Heart right ventricle (tissue), 16 donors: ENCODE measurements at places on chromosomes 7 and 10.

GRCh38 chr7:70069977-70070376 is 471.7 kb downstream of the AUTS2 start:
- no peak for DNase-seq

DNA sequence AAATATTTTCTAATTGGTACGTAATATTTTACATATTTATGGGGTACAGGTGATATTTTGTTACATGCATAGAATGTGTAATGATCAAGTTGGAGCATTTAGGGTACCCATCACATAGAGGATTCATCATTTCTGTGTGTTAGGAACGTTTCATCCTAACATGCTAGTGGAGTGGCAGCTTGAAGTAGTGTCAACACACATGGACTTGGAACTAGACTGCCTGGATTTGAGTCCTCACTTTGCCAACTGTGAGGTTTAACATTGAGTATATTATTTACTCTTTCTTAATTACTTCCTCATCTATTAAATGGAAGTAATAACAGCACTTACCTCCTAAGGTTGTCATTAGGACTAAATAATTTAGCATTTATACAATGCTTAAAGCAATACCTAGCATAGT is 241.9 kb downstream of the PLXDC2 start:
- DNase-seq, result no peak

- no peak for DNase-seq
Observed at GRCh38 chr7:5523052-5523711, 99.5 kb upstream of the TNRC18 start.

DNA sequence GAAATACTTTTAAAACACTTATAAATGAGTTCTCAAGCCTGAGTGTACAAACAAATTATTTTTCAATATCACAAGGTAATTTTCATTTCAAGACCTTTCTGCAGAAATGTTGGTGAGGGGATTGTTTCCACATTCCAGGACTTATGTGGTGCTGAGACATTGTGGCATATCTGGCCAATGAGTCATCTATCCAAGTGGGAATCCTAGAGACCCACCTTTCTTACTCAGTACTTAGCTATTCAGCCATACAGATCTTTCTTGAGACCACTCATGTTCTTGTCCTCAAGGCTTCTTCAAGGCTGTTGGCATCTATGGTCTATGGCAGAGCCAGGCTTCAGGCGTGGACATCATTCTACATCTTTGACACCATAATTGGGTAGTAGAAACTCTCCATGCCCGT is 225.4 kb downstream of the DKK1 start:
- DNase-seq, result no peak

DNA sequence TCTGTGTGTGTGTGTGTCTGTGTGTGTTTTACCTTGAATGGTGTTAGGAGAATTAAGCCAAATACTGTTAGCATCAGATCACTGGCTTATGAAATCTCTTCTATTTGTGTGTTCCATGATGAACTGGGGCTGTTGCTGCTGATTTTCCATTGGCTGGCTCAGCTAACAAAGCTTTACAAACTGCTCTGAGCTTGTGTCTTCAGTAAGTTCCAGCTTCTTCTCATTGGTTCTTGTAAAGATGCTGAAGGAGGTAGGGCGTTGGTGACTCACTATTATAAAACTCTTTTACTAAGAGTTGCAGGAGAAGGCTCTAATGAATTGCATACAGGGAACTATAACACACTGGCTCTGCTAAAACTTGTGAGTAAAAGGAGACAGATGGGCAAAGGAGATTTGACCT is 136.4 kb upstream of the PRKCQ start:
- DNase-seq, result no peak

GRCh38 chr10:31926765-31927564 is 1.7 kb downstream of the ARHGAP12 start:
- DNase-seq, result no peak

DNA sequence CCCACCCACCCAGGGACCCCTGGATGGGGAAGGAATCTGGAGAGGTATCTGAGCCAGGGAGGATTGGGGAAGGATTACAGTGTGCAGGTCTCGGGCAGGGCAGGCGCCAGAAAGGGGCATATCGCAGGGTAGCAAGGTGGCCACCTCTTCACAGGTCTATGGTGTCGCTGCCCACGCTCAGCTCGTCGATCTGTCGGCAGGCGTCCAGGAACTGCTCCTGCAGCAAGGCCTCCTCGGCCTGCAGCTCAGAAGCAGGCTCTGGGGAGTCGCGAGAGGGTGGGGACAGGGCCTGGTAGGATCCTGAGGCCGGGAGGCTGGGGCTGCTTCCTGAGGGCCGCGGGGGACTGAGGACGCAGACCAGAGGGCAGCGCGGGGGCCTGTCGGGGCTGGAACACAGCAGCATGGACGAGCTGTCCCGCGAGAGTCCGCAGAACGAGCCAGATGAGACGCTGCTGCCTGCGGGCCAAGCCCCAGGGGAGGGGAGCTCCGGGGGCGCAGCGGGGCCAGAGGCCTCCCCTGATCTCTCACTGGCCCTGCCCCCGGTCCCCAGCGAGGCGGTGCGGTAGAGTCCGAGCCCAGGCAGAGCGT is 7.1 kb upstream of the RBM28 start:
- DNase-seq, result peak; percentile 38

DNA sequence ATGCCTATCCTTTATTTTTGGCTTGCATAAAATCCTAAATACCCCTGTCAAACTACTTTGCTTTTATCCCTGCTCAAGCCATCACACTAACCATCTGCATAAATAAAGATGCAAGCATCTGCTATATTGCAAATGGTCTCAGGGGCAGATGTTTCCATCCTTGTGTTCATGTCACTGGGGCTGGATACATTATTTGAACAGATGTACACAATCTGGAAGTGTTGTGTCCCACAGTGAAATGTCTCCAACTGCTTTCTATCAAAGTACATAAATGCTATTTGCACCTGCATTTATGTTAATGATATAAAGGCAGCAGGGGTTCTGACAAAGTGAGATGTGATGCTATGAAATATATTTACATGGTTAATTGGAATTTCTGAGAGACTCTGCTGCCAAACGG is 163.1 kb downstream of the ZNF438 start:
- DNase-seq, result no peak

- DNase-seq, result peak; percentile 93
Observed at GRCh38 chr7:156949541-156950380, at the start of gene NOM1. Gene NOM1 (plus strand): TSS chr7:156949712. CDS start chr7:156949738, 26 bp downstream.

- no peak for DNase-seq
Observed at GRCh38 chr10:118278649-118279048, 63.5 kb downstream of the FAM204A start.

DNA sequence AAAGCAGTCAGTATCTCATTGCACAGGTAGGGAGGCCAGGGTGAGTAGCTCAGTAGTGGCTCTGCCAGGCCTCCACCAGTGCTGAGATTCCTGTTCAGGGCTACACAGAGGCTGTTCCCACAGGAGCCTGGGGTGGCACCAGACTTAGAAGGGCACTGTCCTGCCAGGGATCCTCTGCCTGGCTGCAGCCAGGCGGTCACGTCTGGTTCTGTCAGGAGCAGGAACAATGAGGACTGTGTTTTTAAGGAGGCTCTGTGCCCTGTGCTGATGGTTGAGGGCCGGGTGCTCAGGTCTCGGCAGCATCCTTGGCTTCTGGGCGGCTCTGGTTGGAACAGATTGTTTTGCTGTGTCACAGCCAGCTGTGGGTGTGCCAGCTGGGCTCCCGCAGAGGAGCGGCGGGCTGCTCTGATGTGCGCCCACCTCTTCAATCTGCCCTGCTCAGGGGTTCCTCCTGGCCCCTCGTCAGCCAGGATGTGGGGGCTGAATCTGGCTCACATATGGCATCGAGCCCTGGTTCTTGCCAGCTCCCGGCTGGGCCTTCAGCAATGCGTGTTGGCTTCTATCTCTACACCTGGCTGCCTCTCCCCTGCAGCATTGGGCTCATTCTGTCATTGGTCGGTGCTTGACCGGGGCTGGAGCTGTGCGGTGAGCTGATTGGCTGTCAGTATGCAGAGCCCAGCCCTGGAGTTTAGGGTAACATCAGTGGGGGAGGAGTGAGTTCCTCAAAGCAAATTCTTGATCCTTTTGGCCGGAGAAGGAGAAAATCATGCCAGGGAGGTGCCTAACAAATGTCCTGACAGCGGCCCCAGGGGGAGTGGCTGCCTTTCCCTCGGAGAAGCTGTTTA is 41.2 kb downstream of the TACR2 start:
- peak; percentile 51 for DNase-seq

- no peak for DNase-seq
Observed at GRCh38 chr7:34156336-34156735, 251.0 kb downstream of the BMPER start.

DNA sequence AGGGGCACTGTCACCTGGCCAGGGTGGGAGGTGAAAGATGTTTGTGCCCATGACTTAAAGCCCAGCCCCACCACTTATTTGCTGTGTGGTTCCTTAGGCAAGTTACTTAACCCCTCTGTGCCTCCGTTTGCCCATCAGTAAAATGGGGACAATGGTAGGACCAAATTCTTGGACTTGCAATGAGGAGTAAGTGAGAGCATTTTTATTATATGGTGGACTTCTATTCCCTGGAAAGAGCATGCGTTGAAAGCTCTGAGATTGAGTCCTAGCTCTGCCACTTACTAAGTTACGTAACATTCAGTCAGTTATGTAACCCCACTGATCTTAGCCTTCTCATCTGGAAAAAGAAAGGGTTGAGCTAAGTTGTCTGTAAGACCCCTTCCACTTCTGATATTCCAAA is 18.8 kb downstream of the VSIR start:
- no peak for DNase-seq

GRCh38 chr10:99937630-99938029 is 72.1 kb downstream of the DNMBP start:
- no peak for DNase-seq

DNA sequence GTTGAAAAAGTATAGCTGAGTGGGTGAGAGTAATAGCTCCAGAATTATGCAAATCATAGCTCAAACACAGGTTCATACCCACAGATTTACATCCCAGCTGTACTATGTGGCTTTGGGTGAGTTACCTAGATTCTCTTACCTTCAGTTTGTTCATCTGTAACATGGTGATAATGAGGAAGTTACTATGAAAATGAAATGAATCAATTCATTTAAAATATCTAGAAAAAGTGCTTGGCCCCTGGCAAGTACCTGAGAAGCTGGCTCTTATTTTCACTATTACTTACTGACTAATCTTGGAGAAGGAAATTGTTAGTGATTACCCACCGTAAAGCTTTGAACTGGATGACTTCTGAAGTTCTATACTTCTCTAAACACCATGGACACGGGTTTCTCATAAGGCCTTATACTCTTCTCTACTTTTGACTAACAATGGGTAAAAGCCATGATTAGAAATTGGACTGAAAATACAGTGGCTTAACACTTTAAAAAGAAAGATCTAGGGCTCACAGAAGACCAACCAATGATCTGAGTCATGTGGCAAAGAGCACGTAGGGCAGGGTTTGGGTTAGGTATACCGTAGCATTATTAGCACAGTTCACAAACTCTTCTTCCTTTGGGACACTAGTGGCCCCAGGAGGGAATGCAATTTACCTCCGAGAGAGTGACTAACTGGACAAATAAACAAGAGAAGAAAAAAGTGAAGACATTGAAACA is 149.2 kb downstream of the PLPP4 start:
- no peak for DNase-seq

DNA sequence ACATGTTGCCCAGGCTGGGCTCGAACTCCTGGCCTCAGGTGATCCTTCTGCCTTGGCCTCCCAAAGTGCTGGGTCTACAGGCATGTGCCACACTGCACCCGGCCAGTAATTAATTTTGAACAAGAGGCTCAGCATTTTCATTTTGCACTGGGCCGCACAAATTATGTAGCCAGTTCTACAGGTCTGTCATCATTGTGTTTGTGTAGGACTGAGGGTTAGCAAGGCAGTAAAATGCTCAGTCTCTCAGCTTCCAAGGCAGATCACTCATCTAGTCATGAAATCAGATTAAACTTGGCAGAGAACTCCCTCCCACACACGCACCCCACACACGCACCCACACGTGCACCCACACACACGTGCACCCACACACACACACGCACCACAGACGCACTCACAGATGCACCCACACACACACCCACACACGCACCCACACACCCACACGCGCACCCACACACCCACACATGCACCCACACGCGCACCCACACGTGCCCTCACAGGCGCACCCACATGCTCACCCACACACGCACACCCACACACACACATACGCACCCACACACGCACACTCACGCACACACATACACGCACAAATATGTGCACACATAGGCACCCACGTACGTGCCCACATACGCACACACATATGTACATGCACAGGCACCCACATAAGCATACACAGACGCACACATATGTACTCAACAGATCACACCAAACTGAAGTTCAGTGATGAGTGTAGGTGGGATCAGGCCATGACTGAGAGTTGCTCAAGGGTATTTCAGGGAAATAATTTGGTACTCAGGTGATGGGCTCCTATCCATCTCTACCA is 27.8 kb upstream of the PROSER2 start:
- no peak for DNase-seq

- DNase-seq, result no peak
Observed at GRCh38 chr10:36441557-36441956, 683.8 kb upstream of the ANKRD30A start.

- DNase-seq, result peak; percentile 84
Observed at GRCh38 chr10:104337985-104338735, at the start of gene ITPRIP. Gene ITPRIP (minus strand): TSS chr10:104338465. CDS start chr10:104316051, 22,414 bp downstream.

GRCh38 chr10:119161680-119162451 is 3.6 kb downstream of the SFXN4 start:
- no peak for DNase-seq

- DNase-seq, result no peak
Observed at GRCh38 chr10:122590153-122590552, 29.6 kb downstream of the DMBT1 start.

GRCh38 chr10:101053516-101053915 is 8.3 kb upstream of the KAZALD1 start:
- no peak for DNase-seq

- DNase-seq, result no peak
Observed at GRCh38 chr7:71208881-71209280, 76.9 kb downstream of the GALNT17 start.

- no peak for DNase-seq
Observed at GRCh38 chr7:45071528-45071927, 17.2 kb downstream of the NACAD start.

DNA sequence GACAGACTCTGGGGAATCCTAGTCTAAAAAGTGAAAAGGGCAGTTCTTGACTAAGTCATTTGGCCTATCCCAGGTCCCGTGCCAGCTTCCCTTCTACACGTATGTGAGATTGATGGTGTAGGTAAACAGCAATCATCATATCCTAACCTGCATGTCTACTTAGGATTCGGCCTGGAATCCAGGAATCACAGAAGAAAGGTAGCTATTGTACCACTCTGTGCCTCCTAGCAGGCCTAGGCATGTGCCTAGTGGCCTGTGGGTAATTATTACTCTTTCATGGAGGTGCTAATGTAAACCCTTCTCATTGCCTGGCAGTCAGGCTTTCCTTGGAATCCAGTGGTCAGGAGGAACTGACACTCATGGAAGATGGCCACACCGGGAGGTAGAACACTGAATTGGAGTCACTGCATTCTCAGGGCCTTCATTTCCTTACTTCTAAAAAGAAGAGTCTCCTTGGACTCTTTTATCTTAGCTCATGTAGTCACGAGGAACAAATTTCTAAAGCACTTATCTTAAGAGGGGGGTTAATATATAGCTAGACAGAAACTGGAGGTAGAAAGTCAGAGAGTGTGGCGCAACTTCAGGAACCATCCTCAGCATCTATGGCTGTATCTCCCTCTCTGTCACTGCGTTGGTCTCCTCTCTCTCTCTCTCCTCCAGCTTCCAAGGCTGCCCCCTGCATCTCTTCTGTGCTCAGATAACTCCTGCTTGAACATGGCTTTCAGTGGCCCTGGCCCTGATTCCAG is 122.5 kb downstream of the C1GALT1 start:
- DNase-seq, result no peak

GRCh38 chr7:114298011-114298410 is 116.6 kb upstream of the FOXP2 start:
- DNase-seq, result no peak

GRCh38 chr10:102948176-102948575 is 30.1 kb downstream of the CNNM2 start:
- no peak for DNase-seq
